Activated CD8-positive, alpha-beta memory T cell treated with anti-CD3 and anti-CD28 coated beads for 1 hour (primary cell): ENCODE measurements at places on chromosomes 12 and 14.

GRCh38 chr12:12790956-12791355 is 5.5 kb downstream of the APOLD1 start:
- no peak for DNase-seq

DNA sequence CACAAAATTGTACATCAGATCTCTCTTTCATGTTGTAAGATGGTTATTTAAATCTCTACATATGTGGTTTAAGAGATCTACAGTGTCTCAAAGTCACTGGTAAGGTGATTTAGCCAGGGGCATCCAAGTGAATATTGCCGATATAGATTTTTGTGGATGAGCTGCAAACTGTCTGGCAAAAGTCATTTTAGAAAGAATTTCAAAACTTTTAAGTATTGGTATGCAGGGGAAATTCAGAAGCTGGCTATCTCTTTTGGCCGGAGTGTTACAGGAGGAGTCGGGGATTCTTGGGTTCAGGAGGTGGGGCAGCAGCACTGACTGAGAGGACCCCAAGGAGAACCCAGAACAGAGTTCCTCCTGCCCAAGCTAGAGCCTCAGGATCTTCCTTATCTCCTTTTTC is 69.9 kb downstream of the PTHLH start:
- DNase-seq: no peak

- DNase-seq: no peak
These were observed 21.8 kb upstream of the TMEM132C start for GRCh38 chr12:128245121-128245520.

DNA sequence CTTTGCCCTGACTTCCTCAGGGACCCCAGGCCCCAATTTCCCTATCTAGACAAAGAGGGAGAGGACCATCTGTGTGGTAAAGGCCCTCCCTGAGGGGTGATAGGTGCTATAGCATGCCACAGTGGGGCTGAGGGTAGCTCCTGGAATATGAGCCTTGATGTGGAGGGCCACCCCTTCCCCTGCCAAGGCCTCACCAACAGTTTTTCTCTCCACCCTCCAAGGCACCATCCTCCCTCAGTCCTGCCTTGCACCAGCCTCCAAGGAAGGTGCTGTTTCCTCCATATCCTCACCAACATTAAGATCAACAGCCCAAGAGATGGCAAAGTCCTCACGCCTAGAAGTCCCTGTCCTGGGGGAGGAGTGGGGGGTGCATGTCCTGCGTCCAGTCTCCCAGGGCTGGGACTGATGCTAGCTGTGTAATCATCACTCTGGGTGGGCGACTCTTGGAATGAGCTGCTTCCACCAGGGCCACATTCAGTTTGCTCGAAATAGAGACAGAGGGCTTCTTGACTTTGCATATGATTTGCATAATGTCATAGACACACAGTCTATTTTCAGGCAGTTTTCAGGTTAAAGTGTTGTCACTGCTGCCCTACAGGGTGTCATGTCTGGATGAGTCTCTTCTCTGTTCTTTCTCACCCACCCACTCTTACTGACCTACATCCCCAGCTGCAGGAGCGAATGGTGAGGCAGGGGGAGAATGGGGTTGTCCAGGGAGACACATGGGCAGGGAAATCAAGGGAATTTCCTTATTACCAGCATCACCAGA is 17.4 kb downstream of the ACVRL1 start:
- DNase-seq: no peak

DNA sequence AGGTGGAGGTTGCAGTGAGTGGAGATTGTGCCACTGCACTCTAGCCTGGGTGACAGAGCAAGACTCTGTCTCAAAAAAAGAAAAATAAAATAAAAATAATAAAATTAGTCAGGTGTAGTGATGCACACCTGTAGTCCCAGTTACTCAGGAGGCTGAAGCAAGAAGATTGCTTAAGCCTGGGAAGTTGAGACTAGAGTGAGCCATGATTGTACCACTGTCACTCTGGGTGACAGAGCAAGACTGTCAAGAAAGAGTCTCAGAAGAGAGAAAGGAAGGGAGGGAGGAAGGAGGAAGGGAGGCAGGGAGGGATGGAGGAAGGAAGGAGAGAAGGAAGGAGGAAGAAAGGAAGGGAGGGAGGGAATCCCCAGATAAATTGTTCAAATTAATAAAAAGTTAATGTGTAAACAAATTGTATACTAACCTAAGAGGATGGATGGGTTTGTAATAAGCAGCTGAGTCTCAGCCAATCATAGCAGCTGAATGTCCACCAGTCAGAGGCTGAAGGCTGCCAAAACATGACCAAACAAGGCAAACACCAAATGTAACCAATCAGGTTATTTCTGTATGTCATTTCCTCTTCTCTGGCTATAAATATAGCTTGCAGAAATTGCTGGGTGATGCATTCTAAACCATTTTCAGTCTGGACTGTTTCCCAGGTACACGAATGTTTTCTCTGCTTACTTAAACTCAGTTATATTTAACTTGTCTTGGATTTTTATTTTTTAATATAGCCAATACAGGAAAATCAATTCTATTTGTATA is 6.1 kb upstream of the CDCA4 start:
- no peak for DNase-seq

GRCh38 chr12:58850826-58851225 is 69.5 kb downstream of the LRIG3 start:
- DNase-seq: no peak

GRCh38 chr12:3261782-3262359 is 184.7 kb downstream of the TSPAN9 start:
- no peak for DNase-seq

DNA sequence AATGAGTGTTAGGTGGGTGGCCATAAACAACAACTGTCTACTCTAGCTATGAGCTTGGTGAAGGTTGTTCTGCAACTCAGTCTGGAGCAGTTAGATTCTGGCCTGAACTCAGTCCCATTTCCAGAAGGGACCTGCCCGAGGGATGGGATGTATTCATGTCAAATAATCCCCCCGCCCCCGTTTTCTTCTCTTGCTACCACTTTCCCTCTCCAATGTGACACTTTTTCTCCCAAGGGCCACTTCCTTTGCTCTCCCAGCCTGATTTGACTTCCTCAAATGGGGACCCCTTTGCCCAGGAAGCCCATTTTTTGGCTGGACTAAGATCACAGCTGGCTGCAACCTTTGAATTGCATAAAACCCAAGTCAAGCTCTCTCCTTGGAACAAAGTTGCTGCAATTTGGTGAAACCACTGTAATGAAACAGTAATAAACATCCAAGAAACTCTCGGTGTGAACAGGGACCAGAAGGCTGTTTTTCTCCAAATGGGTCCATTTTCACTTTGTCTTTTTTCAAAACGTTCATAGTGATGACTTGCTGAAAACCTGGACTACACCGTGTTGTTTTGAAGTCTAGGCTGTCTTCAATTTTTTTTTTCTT is 137.2 kb upstream of the GSC start:
- DNase-seq: no peak

DNA sequence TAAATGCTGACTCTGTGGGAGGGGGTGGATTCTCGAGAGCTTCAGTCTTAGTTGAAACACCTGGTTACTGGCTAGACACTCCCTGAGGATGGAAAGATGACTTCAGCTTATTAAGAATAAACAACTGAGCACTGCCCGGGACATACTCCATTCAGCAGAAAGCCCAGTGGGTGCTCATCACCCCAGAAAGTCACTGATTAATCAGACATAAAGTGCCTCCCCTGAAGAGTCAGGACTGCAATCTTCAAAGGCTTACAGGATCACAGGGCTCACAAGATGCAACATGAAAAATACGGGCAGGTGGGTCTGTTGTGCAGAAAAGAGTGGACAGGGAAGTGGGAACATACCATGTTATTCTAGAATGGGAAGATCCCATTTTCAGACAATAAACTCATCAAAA is 207.0 kb downstream of the CALM1 start:
- DNase-seq: no peak

DNA sequence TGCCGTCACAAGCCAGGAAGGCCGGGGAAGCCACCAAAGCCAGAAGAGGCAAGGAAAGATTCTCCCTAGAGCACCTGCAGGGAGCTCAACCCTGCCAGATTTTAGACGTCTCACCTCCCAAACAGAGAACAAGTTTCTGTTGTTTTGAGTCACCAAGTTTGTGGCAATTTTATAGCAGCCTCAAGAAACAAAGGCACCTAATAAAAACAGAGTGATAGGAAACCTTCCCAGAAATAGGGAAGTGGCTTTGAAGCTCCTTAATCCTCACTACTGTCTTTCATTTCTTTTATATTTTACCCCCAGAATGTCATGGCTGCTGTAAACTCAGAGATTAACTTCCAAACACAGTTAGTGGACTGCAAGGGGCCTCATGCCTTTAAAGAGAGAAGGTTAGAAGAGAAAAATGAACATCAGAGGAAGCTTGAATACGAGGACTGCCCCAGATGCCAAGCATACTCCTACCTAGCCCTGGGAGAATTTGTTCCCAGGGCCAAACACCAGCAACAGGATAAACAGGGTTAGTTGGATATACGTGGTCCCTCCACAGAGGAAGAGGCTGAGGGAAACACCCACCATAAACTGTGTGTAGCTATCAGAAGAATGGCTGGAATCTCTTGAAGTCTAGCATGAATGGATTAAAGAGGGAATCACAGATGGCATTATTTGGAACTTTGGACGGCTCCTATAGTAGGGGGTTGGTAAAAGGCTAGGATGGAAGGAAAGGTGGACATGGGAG is 148.3 kb downstream of the KCNA5 start:
- no peak for DNase-seq

GRCh38 chr14:105476831-105477659 is 2.4 kb downstream of the CRIP2 start:
- no peak for DNase-seq

GRCh38 chr12:116040402-116040801 is 237.1 kb downstream of the MED13L start:
- DNase-seq: no peak

DNA sequence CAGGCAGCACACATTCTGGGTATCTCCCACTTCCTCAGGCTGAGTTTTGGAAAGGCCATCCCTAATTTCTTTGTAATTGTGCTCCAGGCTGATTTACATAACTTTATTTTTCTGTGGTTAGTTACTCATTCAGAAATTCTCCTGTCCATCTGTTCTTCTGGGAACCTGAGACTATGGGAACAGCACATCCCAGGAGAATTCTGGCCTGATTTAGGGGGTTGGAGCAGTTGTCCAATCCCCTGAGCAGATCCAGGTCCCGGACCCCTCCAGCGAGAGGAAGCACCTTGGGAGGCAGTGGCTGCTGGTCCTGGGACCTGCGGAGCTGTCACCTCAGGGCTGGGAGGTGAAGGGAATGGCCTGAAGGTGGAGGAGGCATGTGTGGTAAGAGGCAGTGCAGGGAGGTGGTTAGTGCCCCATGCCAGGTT is 40.4 kb downstream of the TSPAN9 start:
- DNase-seq: no peak

GRCh38 chr14:28760431-28760996 is 6.1 kb upstream of the FOXG1 start:
- no peak for DNase-seq

DNA sequence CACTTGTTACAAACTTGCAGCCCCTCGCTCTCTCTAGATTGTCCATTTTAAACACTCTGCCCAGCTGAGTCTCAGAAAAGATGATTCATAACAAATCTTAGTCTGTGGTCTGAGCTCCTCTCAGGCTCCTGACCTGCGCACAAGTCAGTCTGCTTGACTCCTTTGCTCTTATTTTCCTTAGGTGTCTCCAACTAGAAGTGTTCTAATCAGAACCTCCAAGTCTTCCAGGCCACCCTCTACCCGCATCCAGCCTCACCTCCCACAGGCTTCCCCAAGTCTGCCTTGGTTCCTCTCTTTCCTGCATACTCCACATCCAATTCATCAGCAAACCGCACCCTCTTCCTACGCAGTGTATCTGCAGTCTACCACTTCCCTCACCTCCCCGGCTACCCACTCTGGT is 42.4 kb upstream of the BDKRB2 start:
- DNase-seq: no peak

DNA sequence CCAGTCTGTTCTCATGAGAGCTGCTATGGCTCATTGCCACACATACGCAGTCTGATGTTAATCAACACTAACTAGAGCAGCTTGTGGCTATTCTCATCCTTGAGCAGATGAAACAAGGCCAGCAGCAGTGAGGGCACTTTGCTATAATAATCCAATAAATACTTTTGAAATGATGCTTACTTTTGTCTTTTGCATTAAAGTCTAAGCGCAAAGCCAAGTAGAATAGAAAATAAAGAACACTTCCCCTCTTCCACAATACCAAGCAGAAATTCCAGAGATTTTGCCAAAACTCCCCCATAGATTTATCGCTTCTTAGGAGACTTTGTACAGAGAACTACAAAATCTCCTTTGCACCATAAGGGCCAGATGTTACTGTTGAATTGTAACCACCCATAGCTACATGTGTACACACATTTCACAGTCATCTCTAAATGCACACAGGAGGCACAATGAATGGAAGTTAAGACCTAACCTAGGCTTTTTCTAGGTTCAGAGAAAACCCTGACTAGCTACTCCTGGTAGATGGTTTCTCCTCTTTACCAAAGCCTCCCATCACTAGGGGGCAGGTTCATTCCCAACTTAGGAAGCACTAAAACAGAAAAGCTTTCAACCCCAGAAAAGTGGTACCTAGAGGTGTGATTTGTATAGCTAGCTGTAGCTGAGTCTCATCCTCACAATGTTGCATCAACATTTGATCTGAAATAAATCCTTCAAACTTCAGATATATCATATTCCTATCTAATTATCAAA is 119.3 kb downstream of the HMGA2 start:
- no peak for DNase-seq

- DNase-seq: no peak
These were observed 2.7 kb downstream of the SDR9C7 start for GRCh38 chr12:56931474-56931978.

- no peak for DNase-seq
These were observed 108.8 kb downstream of the PRKCH start for GRCh38 chr14:61430066-61430757.

DNA sequence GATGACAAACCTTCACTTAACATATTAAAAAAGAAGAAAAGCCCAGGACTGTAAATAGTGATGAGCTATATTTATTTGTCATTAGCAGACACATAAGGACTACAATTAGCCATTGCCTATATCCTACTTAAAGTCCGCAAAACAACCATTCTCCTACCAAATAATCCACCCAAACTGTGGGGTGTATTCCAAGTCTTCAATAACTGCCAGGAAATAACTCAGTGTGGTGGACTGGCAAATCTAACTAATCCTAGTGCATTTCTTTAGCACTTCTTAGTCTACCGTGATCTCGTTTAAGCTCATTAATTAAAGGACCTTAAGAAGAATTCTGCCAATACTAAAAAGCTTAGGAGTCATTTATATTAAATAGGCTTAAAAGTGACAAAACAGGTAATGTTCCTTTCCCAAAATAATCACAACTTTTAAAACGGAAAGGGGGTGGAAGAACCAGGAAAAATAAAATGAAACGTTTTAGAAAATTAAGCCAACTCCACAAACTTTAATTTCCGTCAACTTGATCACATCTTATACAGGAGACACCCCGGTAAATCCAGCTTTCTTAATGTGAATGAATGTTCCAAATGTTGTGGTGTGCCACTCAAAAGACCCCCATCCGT is 1.8 kb downstream of the NOVA1 start:
- DNase-seq: no peak

DNA sequence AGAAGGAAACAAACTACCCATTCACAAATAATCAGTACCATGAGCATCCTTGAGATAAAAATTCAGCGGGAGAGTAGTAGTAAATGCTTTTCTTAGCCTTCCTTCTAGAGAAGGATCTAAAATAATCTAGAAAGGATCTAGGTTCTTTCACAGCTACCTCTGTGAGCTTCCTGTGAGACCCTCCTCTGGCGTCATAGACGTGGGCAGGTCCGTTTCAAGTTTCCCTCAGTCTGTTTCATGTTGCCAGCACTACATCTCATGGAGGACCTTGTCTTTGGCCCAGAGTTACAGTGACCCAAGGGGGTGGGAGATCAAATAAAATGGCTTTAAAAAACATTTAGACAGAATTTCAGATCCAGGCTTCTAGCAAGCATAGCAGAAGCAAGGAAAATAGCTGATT is 13.6 kb downstream of the DAAM1 start:
- no peak for DNase-seq

GRCh38 chr14:89454996-89455395 is 38.0 kb upstream of the FOXN3 start:
- DNase-seq: no peak
